GM10248 (cell line): ENCODE measurements at places on chromosomes 11 and 22.
A peak's percentile ranks its signal among the peaks of the same experiment; 100 is the strongest.

GRCh38 chr22:28139961-28140360 is 220.9 kb upstream of the PITPNB start:
- DNase-seq: no peak

DNA sequence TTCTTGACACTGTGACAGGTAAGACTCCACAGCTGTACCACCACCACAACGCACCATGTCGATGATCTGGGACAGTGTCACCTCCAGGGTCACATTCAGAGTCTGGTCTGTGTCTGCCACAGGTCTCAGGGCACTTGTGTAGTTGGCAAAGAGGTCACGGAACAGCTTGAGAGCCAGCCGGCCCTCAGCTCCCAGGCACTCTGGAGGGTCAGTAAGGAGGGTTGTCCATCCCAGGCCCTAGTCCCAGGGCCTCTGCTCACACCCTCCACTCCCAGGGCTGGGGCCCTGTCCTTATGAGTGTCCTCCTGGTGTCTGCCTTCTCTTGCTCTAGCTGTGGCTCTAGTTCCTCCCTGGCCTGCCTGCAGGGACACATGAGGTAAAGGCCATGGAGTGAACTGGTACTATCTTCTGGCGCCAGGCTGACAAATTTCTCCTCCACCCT is 1.4 kb downstream of the CHRNA10 start:
- no peak for DNase-seq

GRCh38 chr22:26330971-26331625 is 98.0 kb upstream of the ASPHD2 start:
- peak; percentile 77 for DNase-seq

GRCh38 chr11:117479372-117479771 is 151.7 kb downstream of the CEP164 start:
- DNase-seq: peak; percentile 45

DNA sequence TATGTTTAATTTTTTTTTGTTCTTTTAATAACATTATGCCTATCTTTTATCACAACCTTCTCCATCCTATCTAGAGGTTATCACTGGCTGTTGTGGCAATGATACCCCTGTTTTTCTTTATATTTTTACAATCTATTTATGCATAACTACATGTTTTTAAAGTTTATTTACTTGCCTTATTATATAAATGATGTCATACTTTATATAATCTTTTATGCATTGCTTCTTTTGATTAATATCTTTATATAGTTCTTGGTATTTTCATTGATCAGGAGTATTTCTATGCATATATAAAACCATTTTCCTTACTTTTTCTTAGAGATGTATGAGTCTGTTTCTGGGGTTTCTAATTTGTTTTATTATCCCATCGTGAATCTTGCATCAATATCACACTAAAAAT is 719.8 kb upstream of the RAG2 start:
- no peak for DNase-seq
